ENCODE measurements at places on chromosomes 3 and 15.

DNA sequence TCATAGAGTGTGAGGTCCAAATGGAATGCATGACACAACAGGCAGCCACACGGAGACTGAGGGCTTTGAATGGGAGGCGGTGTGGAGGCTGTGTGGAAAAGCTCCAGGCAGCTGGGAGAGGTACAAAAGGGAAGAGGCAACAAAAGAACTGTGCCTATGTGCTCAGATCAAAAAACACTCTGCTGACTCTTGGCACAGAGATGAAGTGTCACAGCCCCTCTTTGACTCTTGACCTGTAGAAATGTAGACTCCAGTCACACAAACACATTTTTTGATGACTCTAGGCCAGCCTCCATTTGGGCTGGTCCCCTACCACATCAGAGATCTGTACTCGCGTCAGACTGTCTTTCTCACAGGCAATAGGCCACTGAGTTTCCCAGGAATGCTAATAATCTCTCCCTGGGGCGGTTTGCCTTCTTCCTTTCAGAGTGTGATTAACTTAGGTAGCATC is 456.0 kb downstream of the TUSC7 start:
- DNase-seq: no peak

GRCh38 chr15:100026041-100026440 is 292.8 kb upstream of the LYSMD4 start:
- no peak for DNase-seq

DNA sequence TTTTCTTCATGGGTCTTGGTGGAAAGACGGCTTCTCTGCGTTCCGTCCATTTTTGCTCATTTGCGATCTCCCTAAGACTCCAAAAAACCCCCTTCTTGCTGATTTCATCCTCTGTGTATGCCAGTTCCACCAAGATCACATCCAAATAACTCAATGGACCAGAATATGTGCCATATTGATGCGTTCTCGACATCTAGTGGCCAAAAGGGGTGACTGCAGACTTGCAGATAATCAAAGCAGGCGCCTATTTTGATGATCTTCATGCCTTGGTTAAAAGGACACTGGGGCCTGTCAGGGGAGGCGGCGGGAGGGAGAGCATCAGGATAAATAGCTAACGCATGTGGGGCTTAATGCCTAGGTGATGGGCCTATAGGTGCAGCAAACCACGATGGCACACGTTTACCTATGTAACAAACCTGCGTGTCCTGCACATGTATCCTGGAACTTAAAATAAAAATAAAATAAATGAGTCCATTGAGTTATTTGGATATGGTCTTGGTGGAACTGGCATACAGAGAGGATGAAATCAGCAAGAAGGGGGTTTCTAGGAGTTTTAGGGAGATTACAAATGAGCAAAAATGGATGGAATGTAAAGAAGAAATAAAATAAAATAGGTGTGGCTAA is 104.2 kb upstream of the RAD18 start:
- DNase-seq: peak; percentile 55

DNA sequence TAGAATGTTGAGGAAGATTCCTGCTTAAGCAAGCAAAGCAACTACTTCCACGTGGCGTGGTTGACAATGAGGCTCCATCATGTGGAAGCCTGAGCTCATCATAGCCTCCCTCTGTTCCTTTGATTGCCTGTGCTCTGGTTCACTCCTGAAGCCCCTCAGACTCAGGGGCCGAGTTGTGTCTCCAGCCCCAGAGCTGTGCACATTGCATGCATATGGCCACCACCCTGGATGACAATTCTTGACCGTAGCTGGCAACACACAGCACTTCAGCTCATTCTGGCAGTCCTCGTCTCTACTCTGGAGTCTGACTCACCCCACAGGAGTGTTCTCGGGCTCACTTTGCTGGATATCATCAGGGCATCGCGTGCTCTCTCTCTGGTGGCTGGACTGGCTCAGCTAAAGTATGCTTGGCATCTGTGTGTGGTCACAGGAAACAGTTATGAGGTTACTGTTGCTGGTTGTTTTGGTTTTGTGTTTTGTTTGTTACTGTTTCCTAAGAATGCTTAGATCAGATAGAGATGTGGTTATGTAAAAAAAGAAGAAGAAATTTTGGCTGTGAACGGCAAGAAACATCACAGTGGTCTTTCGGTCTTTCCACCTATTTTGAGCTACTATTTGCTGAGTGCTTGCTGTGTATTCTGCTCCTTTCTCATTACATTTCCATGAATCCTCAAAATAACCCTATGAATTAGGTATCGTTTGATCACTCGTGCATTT is 41.6 kb upstream of the MRPS22 start:
- DNase-seq: no peak

- DNase-seq: peak; percentile 86
Observed at GRCh38 chr3:45105855-45106671, 40.1 kb downstream of the CDCP1 start.

DNA sequence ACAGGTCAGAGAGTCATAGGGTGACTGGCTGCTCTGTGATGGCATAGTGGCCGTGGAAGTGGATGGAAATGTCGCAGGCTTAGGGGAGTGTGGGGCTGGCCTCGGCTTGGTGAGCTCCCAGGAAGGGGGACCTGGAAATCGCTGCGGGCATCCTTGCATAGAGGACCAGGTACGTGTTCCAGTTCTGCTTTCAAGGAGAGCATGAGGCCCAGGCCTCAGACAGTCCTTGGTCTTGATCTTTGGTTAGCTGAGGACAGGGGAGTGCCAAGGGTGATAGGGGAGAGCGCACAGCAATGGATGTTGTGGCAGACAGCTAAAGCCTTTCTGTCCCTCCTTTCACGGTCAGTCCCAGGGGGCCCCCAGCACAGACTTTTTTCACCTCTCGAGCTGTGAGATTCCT is 110.5 kb downstream of the SNRPN start:
- DNase-seq: no peak

- DNase-seq: no peak
Observed at GRCh38 chr3:170196833-170197232, 15.3 kb upstream of the PHC3 start.

- no peak for DNase-seq
Observed at GRCh38 chr3:162400697-162401096, 904.1 kb downstream of the OTOL1 start.

DNA sequence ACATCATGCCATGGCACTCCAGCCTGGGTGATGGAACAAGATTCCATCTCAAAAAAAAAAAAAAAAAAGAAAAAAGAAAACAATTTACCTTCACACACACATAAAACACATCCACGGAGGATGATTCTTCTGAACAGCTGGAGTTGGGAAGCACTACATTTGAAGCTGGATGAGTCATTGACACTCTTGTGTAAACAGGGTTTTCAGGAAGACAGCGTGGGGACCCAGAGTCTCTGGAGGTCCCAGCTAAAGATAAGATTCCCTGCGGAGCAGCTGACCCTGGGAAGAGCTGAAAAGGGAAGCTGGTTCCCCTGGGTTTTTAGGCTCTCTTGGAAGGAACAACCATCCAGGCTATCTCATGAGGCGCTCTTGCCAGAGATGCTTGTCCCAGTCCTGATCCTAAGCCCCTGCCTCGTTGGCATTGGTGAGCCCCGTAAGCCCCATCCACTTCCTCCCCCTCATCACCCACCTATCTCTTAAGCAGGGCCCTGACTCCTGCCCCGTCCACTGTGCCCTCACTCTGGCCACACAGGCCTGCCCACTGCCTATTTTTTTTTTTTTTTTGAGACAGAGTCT is 32.0 kb upstream of the FURIN start:
- no peak for DNase-seq

- DNase-seq: no peak
Observed at GRCh38 chr3:133996251-133996661, 33.5 kb downstream of the SLCO2A1 start.

DNA sequence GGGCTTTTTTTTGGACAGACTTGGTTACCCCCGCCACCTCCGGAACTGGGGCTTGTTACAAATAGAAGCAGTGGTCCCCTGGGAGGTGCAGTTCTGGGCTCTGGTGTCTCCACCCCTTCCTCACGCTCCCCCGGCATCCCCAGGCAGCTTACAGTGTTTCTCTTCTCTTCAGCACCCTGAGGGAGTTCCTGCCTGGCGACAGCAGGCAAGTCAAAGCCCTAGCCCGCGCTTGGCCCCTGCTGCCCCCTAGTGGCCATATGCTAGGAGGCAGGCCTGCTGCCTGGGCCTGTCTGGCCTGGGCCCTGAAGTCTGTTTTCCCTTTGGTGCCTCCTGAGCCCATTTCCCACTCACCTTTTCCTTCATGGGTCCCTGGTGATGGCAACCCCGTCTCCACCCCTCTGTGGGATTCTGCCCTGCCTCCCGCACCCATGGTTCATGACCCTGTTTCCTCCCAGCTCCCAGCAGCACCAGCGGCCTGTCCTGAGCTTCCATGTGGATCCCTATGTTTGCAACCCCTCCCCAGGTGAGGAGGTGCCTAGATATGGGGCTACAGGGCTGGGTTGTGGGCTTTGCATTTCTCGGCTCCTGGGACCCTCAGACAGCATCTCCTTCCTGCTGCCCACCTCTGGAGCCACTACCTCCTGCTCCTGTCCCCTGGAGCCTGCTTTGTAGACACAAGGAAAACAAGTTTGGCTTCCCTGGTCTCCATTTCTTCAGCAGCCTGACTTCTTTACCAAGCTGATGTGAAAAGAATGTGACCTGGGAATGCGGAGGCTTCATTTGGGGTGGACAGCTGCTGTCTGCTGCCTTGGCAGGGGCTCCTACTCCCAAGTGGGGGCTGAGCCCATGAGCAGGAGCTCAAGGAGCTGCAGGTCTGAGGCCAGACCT is 2.2 kb downstream of the SNX22 start:
- peak; percentile 95 for DNase-seq

DNA sequence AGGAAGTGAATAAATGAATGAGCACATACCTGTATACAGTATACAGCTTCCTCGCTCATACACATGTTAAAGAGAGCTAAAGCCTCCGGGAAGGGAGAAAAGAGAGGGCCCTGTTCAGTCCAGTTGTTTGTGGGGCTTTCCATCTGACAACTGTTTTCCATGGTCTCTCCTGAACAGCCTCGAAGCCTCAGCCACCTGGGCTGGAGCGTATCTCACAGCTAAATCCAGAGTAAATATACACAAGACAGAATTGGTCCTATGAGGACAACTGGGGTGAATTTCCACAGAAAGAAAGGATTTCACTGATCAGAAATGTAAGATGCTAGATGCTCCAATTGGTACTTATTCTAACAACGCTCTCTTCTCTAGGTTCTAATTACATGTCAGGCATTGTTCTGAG is 103.5 kb downstream of the LIPC start:
- DNase-seq: no peak

DNA sequence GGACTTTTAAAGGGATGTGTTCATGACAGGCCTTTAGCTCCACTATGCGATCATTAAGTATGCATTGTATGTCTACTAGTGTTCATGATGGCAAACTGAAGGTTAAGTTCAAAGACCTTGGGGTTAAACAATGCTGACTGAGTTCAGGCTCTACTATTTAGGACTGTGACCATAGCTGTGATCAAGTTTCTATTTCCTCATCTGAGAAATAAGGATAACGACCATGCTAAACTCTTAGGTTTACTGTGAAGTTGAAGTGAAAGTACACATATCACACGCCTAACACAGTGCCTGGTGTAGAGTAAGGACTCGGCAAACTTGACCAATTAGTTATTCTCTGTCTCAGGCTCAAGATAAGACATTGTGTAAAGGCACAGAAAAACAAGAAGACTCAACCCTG is 243.2 kb downstream of the MBNL1 start:
- no peak for DNase-seq

DNA sequence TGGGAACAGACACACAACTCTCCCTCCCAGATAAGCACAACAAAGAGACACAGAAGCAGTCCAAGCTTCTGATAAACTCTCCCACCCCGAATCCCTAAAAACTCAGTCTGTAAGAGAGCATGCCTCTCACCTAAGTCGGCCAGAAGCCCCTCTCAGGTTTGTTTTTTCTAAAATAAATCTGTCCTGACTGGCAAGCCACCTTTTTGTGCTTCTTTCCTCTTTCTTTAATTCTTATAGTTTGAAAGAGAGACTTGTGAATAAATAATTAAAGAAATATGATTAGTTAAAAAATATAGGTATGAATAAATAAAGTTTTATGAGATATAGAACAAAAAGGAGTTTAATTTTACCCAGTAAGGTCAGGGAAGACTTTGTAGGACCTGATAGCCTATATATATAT is 329.0 kb upstream of the SLCO3A1 start:
- DNase-seq: no peak

DNA sequence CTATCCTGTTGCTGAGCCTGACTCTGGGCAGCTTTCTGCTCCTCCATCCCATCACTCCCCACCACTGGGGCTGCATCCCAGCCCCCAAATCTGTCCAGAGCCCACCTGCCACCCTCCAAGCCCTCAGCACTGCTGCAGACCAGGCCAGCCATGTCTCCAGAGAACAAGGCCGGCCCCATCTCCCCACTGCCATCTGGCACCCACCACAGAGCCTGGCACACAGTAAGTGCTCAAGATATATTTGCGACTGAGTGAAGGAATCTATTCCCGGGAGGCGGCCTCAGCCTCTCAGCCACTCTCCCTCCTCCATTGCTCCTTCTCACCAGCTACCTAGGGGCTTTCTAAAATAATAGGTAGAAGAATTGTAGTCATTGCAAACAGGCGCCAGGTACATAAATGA is 4.8 kb downstream of the PLXND1 start:
- DNase-seq: no peak

DNA sequence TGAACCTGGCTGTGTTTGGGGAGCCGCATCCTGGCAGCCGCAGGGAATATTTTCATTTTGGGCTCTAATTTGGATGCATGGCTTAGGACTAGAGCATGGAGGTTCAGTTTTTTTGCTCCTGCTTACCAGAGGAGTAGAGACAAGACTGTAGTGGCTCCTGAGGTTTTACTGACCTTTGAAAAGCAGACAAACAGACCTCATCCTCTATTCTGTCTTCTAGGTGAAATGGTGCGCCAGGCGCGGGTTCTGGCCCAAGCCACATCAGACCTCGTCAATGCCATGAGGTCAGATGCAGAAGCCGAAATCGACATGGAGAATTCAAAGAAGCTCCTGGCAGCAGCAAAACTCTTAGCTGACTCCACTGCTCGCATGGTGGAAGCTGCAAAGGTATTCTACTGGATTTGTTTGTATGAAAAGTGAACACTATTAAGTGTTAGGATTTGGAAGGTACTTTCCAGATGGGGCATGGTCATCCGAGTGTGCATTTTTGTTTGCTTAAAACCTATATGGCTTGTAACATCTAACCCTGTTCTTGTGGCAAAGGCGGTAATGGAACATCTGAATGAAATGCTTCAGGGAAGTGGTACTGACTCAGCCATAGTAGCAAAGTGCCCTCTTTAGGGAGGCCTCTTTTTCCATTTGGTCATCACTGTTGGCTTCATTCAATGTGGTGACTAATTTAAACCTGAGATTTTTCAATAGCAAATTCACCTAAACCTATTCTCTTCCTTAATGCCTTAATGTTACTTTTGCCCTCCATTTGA is 330.7 kb upstream of the TPM1 start:
- no peak for DNase-seq
